ENCODE measurements at places on chromosomes 13 and 19.

- DNase-seq: no peak
These were observed 78.5 kb upstream of the NBEA start for GRCh38 chr13:34863360-34864135.

- no peak for DNase-seq
These were observed 11.0 kb downstream of the NHLRC3 start for GRCh38 chr13:39049274-39049673.

- no peak for DNase-seq
These were observed 83.1 kb downstream of the TNFSF13B start for GRCh38 chr13:108352599-108352998.

- DNase-seq: no peak
These were observed 24.6 kb downstream of the RNF17 start for GRCh38 chr13:24788538-24788937.

DNA sequence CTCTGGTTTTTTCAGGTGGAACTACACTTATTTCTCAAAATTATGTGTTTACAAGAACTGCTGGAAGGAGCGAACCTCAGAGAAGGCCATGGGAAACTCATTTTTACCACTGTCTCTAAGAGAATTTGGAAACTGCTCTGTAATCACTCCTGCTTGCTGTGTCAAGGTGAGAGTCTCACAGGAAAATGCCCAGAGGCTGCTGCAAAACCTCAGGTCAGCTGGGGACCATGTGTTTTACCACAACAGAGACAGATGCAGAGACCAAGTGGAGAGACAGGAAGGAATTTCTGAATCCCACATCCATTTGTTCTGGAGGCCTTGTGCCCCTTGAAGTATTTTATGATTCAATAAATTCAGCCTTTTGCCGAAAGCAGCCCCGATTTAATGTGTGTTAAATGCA lies 743.8 kb upstream of the SLC10A2 start:
- DNase-seq: no peak

GRCh38 chr13:75628801-75629200 lies 7.3 kb upstream of the LMO7 start:
- no peak for DNase-seq

- DNase-seq: peak; percentile 73
These were observed 3.2 kb downstream of the VSIG10L start for GRCh38 chr19:51338563-51339312.

DNA sequence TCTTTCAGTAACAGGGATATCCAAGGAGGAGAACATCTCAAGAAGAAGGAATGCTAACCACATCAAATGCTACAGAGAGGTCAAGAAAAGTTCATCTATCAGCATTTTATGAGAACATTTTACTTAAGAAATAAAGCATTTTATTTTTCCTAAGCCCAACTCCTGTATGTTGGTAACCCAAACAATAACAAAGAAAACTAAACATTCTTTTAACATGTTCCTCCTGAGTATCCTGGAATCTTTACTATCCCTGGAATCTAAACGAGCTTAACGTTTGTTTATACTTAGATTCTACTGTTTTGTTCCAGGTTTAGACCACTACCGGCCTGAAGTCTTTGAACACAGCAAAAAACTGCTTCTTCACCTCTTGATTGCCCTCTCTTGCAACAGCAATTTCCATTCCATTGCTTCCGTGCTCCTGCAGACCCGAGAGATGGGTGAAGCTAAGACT lies 89.7 kb downstream of the ZAR1L start:
- DNase-seq: no peak

DNA sequence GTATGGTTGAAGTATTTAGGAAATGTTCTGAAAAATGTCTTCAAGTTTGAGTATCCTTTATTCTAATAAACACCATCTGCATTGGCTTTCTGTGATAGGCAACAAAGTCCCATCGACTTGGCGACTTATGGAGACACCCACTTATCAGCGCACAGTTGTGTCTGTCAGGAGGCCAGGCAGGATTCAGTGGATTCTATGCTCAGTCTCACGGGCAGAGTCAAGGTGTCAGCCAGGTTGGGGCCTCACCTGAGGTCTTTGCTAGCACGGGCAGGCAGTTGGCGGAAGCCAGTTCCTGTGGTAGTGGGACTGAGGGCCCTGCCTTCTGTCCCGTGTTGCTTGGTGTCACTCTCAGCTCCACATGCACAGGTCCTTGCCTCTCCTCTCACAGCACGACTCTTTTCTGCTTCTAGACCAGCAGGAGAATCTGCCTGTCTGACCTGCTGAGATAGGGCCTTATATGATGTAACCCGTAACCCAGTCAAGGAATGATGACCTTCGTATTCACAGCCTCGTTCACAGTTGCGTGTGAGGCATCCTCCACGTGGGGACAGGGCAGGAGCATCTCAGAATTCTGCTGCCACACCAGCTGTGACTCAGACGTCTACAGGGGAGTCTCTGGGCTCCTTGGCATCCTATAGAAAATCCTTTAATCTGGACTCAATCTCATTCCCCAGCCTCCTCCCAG lies 10.0 kb downstream of the CUL4A start:
- no peak for DNase-seq

DNA sequence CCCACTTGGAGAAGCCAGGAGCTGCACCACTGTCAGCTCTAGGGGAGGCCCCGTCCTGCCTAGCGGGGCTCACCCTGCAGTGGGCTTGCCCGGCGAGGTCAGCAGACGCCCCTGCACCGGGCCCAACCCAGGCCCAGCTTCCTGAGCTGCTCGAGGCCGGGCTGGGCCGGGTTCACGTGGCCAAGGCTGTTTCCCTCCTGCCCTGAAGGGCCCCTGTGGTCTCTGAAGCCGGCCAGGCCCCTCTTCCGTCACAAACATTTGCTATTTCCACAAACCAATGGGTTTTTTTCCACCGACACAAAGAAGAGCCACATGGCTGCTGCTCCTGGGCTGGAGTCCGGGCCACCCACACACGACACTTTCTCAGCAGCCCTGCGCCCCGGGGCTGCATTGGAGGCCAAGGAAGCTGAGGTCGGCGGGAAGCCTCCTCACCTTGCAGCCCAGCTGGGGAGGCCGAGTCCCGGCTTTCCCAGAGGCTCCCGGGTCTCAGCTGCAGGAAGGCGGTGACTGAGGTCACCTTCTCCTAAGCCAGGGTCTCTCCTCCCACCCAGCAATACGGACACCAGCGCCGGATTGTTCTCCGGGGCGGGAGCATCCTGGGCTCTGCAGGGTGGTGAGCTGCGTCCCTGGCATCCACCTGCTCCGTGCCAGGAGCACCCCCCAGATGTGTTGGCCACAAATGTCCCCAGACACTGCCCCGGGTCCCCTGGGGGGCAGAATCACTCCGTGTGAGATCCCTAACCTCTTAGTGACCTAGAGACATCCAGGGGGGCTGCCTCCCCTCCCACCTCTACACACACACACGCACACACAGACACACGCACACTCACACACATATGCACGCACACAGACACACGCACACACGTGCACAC lies 80.5 kb downstream of the GADD45B start:
- no peak for DNase-seq

GRCh38 chr13:50392977-50393376 lies 377.7 kb downstream of the KCNRG start:
- DNase-seq: no peak

GRCh38 chr19:912181-913079 lies 589 bp downstream of the R3HDM4 start:
- no peak for DNase-seq

GRCh38 chr19:11261971-11262839 lies at the start of gene DOCK6:
Gene DOCK6, minus strand, starts transcription at chr19:11262524. Its CDS starts 84 bp downstream, at chr19:11262440.
- DNase-seq: no peak

GRCh38 chr19:17503240-17503639 lies 8.2 kb upstream of the PGLS start:
- DNase-seq: no peak

- DNase-seq: no peak
These were observed 5.0 kb upstream of the SLC46A3 start for GRCh38 chr13:28723806-28724205.

DNA sequence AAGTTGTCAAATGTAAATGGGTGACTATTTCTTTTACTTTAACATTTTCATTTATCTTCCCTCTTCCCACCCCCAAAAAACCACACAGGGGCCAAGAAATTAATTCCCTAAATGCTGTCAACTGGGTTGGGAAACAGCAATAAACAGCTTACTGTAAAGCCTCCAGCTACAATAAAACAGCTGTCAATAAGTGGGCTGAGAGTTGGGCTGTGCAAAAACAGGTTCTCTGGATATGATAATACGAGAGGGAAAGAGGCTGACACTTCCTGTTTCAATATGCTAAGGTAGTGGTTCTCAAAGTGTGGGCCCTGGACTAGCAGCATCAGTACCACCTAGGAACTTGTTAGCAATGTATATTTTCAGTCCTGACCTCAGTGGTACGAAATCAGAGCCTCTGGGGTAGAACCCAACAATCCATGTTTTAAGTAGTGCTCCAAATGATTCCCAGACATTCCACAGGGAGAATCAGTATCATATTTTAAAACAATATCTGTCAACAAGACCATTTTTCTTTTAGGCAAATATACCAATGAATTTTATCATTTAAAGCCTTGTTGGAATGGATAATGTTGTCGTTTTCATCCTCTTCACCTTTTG lies 8.4 kb downstream of the PCDH9 start:
- DNase-seq: no peak

DNA sequence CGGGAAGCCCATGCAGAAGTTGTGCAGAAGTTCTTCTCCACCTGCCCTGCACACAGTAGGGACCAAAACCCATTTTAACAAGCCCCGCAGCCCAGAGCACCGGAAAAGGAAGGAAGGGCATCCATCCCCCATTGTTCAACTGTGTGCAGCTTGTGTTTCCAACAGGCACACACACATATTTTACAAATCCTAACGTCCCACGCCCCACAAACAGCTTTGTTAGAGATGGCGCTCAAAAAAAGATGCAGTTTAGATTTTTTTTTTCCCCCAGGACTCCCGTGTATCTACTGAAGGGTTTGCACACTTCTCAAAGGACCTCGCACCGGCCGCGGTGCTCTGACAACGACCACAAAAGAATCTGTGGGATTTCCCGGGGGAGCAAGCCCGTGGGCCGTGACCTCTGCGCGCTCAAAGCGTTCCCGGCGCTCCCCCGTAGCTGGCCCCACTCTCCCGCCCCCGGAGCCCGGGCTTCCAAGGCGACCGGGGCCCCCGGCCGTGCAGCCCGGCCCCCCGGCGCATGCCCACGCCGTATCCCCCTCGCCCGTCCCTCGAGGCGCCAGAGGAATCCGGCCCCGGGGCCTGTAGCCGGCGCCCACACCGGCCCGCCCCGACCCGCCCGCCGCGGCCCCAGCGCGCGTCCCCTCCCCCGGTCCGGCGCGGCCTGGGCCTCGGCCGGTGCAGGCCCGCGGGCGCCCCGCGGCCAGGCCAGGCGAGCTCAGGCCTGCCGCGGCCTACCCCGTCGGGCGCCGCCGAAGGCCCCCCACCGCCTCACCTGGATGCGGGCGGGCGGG lies 523 bp downstream of the ELAVL1 start:
- DNase-seq: no peak

Data from stimulated activated CD4-positive, alpha-beta T cell treated with anti-CD3 and anti-CD28 coated beads, Interleukin-12 subunit alpha, Interleukin-12 subunit beta, amount 100 ng/mL, for 24 hours (primary cell).